ENCODE measurements at places on chromosomes 5 and 9.

DNA sequence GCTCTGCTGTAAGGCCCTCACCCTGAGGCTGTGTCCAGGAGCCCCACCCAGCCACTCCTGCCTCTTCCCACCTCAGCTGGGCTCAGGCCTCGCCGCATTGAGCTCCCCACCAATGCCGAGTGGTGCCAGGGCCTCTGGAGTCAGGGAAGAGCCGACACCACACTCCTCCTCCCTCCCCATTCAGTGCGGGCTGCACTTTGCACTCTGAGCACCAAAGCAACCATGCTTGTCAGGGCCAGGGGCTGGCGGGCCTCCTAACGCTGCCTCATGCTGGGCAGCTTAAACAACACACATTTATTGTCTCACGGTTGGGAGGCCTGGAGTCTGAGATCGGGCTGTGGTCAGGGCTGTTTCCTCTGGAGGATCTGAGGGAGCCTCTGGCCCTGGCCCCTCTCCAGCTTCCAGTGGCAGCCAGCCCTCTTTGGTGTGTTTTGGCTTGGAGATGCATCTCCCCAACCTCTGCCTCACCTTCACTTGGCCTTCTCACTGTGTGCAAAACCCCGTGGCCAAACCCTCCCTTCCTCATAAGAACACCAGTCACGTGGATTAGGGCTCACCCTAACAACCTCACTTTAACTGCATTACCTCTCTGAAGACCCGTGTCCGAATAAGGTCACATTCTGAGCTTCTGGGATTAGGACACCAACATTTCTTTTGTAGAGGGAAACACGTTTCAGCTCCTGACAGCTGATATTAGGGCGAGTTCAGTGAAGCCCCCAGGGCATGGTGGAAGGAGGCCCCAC lies 157.8 kb downstream of the MED10 start:
- DNase-seq: no peak

GRCh38 chr9:129037767-129038098 lies 1.3 kb downstream of the MIGA2 start:
- DNase-seq: no peak

GRCh38 chr5:114010362-114010761 lies 351.5 kb upstream of the KCNN2 start:
- no peak for DNase-seq

- DNase-seq: no peak
These were observed 58.8 kb downstream of the CAAP1 start for GRCh38 chr9:26833792-26834191.

DNA sequence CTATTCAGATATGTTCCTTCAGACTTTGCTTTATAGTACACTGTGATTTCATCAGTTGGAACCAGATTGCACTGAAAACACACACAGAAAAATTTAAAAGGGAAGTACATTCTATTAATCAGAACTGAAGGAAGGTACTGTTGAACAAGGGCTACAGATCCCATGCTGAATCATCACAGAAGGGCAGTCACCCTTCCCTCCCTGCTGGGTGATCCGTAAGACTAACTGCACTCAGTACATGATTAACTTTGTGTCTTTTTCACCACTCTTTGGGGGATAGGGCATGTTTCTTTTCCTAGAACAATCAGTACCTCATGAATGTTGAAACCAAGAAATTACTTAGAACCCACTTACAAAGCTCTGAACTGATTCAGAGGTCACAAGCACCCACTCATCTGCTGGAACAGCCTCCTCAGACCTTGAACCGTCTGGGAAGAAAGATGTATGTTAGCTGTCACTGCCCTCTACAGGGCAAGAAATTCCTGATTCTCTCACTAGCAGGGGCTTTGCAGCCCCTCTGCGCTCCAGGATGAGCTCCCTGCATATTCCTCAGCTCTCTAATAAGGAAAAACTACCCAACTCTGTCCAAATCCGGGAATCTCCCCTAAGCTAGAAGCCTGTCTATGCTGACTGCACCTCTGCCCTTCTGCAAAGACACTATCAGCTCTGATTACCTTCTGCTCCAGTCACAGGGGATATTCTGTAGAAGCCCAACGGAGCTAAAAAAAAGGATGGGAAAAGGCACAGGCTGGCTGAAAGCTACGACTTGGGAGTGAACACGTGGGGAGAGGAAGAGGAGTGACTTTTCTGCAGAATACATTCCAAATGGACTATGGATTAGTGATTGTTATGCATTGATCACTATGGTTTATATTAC lies 51.0 kb downstream of the IARS1 start:
- DNase-seq: no peak

- DNase-seq: no peak
These were observed 15.7 kb downstream of the LVRN start for GRCh38 chr5:115977988-115978387.

- no peak for DNase-seq
These were observed 170.4 kb downstream of the RFK start for GRCh38 chr9:76223749-76224340.

DNA sequence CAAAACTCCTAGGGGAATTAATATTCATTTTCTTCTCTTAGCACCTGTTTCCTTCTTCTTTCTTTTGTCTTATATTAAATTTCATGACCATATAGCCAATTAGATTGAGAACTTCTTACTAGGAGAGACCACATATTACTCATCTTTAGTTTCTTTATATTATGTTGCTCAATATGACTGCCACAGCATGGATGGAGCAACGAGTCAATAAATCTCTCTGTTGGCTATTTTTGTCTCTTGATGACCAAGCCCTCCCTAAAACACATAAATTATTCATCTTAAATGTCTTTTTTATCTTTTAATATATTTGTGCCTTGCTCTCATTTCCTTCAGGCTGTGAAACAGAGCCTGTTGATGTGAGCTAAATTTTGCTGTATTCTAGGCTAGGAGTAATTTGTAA lies 123.0 kb downstream of the ADAMTSL1 start:
- DNase-seq: no peak

GRCh38 chr5:55151923-55152842 lies 7.8 kb upstream of the GPX8 start:
- DNase-seq: no peak

GRCh38 chr5:170117736-170118135 lies 12.0 kb downstream of the FOXI1 start:
- no peak for DNase-seq

All from activated gamma-delta T cell treated with Interleukin-2 at 50 U/mL for 16 hours (primary cell).